ENCODE measurements at places on chromosomes 11 and 22. TPM values are rescaled to one million over a fixed set of nuclear protein-coding genes. Genes with fewer than 3 reads are reported as not detected.
A peak's percentile ranks its signal among the peaks of the same experiment; 100 is the strongest.

DNA sequence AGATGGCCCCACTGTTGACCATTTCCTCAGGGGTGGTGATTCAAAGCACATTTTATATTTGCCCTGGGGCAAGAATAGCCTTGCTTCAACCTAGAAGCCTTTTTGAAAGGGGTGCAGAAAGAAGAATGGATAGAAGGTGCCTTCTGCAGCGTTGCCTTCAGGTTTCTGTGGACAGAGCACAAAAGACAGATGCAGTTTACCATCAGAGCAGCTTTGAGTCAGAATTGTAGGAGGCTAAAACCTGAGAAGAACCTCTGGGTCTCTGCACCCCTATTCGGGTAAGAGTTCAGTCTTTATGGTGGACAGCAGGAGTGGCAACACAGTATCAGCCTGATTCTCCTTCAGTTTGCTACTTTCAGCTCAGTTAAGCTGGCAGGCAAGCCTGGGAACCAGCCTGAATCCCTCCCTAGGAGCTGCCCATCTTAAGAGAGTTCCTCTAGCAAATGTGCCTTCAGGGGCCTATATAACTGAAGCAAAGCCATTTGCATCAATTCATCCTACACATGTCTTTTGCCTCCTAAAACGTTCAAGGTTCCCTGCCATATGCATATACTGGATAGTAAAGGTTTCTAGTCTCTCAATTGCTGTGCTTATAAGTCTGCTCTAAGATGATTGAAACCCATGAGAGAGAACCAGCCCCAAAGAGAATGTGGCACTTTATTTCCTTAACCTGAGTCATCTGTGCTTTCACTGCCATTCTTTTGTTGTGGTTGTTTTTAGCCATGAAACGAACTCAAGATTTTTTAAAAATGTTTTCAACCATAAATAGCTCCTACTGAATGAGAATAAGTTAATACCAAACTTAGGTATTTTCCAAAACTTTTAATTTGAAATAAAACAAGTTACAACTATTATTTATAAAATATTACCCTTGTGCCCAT is 123.0 kb downstream of the TRIM44 start:
- no peak for DNase-seq

DNA sequence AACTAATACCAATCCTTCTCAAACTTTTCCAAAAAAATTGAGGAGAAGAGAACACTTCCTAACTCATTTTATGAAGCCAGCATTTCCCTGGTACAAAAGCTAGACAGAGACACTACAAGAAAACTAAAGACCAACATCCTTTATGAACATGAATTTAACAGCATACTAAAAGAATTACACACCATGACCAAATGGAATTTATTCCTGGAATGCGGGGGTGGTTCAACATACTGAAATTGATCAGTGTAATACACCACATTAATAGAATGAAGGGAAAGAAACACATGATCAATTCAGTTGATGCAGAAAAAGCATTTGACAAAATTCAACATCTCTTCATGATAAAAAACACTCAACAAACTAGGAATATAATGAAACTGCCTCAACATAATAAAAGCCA is 148.1 kb downstream of the WNT7B start:
- no peak for DNase-seq

GRCh38 chr22:44243761-44244160 is 63.0 kb downstream of the PARVG start:
- DNase-seq = no peak

DNA sequence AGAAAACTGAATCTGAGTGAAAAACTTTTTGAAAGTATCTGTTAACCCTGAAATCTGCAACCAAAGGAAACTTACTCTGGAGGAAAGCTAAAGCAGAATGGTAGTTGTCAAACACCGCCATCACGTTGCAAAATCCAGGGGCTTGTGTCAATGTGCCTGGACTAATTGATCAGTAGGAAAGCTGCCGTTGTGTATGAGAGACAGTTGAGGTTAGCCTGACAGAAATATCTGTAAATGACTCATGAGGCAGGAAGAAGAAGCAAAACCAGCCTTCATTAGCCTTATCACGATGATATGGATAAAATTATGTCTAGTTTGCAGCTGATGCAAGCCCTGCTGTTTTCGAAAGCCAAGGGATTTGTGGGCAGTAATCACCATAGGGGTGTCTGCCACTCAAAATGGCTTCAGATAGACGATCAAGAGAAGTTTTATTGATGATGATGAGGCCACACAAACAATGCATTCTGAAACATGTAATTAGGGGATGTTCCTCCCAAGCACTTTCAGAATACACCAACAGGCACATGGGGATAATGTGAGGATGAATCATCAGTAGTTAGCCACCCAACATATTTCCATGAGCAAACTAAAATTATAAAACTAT is 8.9 kb downstream of the SCGB1A1 start:
- no peak for DNase-seq

- no peak for DNase-seq
These were observed 28.0 kb downstream of the SWAP70 start for GRCh38 chr11:9691865-9692264.

GRCh38 chr11:104369761-104370160 is 205.8 kb upstream of the PDGFD start:
- no peak for DNase-seq

- DNase-seq = no peak
These were observed 86.6 kb downstream of the DGCR2 start for GRCh38 chr22:19035474-19036228.

GRCh38 chr11:47392546-47393162 is 14.3 kb upstream of the SPI1 start:
- no peak for DNase-seq

GRCh38 chr11:18091731-18092130 is 14.2 kb downstream of the SAAL1 start:
- no peak for DNase-seq

- no peak for DNase-seq
These were observed 216.9 kb upstream of the ARHGAP20 start for GRCh38 chr11:110929129-110929528.

DNA sequence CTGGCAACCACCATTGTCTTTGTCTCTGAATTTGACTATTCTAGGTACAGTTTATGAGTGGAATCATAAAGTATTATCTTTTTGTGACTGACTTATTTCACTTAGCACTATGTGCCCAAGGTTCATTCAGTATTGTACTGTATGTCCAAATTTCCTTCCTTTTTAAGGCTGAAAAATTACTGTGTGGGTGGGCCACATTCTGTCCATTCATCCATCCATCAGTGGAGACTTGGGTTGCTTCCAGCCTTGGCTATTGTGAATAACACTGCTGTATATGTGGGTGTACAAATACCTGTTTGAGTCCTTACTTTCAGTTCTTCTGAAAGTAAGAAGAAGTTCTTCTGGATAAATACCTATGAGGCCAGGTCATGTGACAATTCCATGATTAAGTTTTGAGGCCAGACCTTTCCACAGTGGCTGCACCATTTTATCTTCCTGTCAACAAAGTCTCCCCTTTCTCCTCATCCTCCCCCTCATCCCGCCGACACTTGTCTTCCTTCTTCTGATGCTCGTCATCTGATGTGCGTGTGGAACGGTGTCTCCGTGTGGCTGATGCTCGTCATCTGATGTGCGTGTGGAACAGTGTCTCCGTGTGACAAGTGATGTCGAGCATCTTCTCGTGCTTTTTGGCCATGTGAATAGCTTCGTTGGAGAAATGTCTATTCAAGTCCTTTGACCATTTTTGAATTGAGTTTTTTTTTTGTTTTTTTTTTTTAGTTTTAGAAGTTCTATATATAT is 49.5 kb downstream of the SBF1 start:
- no peak for DNase-seq

- no peak for DNase-seq
These were observed 127.0 kb downstream of the MICAL2 start for GRCh38 chr11:12237381-12237784.

GRCh38 chr11:33234397-33235190 is 22.6 kb upstream of the HIPK3 start:
- DNase-seq = no peak

DNA sequence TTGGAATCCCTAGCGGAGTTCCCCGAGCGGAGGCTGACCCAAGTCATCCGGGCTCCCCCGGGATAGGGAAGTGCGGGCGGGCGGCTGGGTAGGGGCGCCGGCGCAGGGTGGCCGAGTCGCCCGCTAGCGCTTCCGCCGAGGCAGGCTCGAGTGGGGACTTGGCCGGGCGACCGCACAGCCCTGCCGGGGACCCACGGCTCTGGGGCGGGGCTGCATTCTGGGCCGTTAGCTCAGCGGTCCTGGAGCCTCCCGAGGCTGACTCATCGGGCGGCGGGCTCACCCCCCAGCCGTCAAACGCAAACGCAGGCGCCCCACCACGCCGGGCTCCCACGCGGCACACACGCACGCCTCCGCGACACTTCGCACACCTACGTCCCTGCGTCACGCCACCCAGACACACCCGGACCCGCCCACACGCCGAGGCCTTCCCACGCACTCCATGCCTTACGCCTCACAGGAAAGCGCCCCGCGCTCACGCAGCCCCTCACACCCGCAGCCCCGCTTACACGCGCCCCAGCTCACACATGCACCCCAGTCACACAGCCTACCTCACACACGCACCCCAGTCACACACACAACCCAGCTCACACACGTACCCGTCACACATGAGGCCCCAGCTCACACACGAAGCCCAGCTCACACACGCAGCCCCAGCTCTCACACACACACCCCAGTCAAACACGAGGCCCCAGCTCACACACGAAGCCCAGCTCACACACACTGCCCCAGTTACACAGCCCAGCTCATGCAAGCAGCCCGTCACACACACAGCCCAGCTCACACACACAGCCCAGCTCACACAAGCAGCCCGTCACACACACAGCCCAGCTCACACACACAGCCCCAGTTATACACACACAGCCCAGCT is 1.2 kb downstream of the PHLDB1 start:
- DNase-seq = peak; percentile 86

DNA sequence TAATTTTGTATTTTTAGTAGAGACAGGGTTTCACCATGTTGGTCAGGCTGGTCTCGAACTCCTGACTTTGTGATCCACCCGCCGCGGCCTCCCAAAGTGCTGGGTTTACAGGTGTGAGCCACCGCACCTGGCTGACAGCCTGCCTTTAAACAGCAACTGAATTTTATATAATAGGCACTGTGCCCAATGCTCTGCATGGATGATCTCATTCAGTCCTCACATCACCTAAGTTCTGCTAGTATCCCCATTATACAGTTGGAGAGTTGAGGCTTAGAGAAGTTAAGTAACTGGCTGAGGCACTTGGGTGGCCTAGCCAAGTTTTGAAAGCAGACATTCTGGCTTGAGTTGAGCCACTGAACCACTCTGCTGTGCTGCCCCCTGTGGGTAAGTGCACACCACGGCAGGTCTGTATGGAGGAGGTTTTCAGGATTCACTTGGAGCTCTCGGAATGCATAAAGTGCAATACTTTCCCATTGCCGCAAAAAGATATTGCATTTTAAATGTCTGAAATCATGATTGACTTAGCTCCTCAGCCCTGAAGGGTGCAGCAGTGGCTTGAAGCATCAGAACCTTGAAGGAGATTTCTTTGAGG is 112.4 kb downstream of the LDLRAD3 start:
- DNase-seq = no peak

GRCh38 chr11:47948137-47948536 is 32.2 kb upstream of the PTPRJ start:
- no peak for DNase-seq

GRCh38 chr11:28460348-28460747 is 352.2 kb downstream of the METTL15 start:
- no peak for DNase-seq

GRCh38 chr22:39955675-39956074 is 4.5 kb upstream of the TMA7B start:
- no peak for DNase-seq

DNA sequence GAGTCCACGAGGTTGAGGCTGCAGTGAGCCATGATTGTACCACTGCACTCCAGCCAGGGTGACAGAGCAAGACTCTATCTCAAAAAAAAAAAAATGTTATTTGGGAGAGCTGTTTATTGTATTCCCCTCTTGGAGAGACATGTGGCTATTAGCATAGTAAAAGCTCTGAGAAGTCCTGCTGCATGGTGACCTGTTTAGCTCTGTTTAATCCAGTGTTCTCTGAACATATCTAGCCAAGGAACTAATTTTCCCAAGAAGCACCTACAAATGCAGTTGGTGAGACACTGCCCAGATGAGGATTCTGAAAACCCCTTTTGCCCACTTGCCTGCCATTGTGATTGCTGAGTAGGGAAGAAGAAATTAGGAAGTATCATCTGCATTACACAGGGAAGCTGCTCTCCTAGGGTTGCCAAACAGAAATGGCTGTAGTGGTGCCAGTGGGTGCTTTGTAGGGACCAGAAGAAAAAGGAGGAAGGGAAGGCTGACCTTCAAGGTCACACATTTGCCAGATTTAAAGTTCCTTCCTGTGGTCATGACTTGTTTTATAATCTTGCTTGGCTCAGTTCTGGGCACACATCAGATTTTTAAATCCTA is 15.7 kb downstream of the TIMP3 start:
- no peak for DNase-seq

- no peak for DNase-seq
These were observed 48.4 kb upstream of the ARHGAP42 start for GRCh38 chr11:100638648-100639047.

The SHISAL1 gene
- 0.55 TPM for total RNA-seq

The MFRP gene
- total RNA-seq = not detected

The ENTHD1 gene
- not detected for total RNA-seq

The TUBA8 gene
- total RNA-seq = 298 TPM

The LARGE1 gene
- total RNA-seq = 147 TPM

The DMC1 gene
- 0.20 TPM for total RNA-seq
